NCI-H82 (cell line): ENCODE measurements at places on chromosomes 6 and 20.
A peak's percentile ranks its signal among the peaks of the same experiment; 100 is the strongest.

- no peak for DNase-seq
Observed at GRCh38 chr6:70379473-70380013, 33.8 kb upstream of the FAM135A start.

DNA sequence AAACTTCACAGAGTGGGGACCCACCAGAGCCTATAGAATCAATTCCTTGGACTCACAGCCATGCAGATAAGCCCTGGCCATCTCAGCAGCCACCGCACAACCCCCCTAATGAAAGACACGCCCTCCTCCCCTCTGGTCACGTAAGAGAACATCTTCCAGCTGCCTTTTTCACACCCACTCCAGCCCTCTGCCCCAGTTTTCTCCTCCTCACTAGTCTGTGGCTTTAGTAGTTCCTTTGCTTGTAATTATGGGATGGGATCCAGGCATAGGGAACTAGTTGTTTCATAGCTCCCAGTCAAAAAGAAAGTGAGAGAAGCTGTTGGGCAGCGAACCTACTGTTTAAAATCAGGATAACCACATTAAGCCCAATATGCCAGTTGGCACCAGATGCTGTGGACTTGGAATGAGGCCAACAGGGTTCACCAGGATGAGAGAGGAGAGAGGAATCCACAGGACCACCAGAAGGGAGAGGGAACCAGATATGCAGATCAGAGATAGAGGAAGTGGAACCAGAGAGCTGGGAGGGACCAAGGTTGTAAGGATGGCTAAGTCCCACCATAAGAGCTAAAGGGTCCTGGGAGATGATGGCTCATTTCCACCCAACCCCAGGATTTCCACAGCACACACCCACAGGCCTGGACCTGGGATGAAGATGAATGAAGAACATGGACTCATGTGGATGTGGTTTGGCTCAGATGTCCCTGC is 9.0 kb upstream of the BTN3A1 start:
- DNase-seq, result peak; percentile 75

- peak; percentile 93 for DNase-seq
Observed at GRCh38 chr6:28311139-28311823, 24.7 kb downstream of the ZSCAN31 start.

DNA sequence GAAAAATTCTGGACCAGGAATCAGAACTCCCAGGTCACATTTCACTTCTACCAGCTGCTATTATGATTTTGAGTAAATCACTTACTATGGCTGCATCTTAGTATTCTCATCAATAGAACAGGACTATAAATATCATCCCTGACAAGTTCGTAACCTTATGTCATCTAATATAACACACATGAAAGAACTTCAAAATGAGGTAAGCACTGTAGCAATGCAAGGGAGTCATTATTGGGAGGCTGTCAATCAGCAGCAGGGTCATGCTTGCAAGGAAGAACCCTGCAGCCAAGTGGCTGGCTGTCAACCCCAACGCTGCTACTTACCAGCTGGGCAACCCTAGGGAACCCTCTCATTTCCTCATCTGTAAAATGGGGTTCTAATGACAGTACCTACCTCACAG is 123.3 kb upstream of the B3GAT2 start:
- no peak for DNase-seq

DNA sequence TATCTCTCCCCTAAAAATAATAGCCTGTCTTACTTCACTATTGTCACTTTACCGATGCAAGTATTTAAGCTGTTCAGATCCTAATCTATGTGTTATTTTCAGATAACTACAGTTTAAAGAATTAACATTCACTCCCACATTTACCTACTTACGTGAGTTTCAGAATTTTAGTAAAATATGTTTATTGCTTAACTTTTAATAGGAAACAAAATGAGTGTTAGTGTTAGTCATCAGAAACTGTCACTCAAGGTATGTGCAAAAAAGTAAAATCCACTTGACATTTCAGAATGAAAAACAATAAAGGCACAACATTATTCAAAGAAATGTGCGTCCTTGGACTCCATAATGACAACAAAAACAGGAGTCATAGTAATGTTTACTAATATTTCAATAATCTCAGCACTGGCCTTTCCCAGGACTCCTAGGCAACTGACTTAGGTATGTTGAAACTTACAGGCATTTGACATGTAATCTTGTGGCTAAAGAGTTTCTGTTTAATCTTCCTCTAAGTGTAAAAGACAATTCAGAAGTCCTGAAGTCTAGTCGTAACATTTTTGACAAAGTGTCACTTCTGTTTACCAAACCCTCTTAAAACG is 4.5 kb downstream of the ATXN1 start:
- DNase-seq, result no peak

- DNase-seq, result no peak
Observed at GRCh38 chr20:48536206-48536605, 291.6 kb downstream of the PREX1 start.

- no peak for DNase-seq
Observed at GRCh38 chr6:137801352-137802114, 65.5 kb upstream of the TNFAIP3 start.
